ENCODE measurements at places on chromosomes 2 and 18.
A peak's percentile ranks its signal among the peaks of the same experiment; 100 is the strongest.

GRCh38 chr2:59887366-59887765, 666.1 kb downstream of the BCL11A start:
- DNase-seq = no peak

DNA sequence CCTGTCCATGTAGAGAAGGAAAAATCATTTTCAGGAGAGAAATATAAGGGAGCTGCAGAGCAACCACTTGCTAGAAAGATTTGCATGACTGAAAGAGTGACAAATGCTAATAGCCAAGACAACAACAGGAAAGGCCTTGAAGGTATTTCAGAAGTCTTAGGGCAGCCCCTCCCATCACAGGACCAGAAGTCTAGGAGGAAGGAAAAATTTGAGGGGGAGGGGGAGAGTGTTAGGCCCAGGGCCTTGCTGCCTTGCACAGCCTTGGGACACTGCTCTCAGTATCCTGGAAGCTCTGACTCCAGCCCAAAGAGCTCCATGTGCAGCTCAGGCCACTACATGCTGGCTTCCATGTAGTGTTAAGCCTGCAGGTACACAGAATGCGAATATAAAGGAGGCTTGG, 266.9 kb downstream of the GLI2 start:
- DNase-seq = no peak

DNA sequence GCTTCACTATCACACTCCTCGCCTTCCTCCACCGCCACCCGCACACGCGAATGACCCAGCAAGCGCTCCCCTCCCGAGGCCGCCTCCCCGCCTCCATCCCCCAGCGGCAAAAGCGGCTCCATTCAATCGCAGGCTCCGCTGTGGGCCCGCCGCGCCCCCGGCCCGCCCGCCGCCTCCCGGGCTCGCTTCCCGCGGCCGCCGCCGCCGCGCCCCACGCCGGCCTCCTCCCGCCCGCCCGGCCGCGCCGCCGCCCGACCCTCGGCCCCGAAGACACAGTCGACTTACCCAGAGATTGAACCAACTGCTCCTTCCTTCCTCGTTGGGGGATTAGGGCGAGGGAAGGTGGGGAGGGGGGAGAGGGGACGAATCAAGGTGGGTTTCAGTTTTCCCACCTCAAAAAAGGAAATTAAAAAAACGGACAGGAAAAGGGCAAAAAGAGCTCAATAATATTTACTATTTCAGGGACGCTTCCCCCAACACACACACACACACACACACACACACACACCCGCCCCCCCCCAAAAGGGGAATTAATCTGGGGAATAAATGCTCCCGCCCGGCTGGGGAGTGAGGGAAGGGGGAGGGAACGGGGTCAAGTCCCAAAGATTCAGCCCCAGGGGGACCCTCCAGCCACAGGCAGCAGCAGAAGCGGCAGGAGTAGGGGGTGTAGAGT, 743 bp downstream of the XPO1 start:
- peak; percentile 10 for DNase-seq

GRCh38 chr2:84849271-84849952, 31.5 kb downstream of the TRABD2A start:
- DNase-seq = no peak

DNA sequence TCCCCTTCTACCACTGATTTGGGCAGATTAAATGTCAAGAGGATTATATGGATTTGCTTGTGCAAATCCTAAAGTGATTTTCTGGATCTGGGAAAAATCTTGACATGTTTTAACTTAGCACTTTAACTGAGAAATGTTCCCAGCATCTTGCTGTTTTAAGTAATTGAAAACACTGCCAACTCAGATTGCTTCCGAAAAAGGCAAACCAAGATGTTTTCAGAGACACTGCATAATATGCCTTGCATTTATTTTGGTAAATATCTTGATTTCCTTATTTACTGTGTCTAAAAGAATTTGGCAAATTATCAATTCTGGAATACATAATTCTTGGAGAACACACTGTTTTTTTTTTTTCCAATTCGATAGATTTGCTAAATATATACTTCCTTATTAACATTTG, 385.0 kb upstream of the FAM98A start:
- DNase-seq = no peak

DNA sequence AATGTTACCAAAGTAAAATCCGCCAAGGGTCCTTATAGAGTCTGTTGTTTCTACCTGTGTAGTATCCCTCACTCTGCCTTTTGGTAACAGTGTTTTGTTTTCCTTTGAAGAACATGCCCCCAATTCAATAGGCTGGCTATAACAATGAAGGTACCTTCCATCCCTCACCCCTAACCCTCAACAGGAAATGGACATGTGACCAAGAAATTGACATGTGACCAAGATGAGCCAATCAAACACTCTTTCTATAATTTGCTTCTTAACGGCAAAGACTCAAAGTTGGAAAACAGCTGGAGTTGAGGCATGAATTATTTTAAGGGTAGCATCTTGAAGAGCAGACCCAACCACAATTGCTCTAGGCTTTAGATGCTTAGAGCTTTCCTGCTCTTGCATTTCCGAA, 5.4 kb upstream of the MREG start:
- no peak for DNase-seq

DNA sequence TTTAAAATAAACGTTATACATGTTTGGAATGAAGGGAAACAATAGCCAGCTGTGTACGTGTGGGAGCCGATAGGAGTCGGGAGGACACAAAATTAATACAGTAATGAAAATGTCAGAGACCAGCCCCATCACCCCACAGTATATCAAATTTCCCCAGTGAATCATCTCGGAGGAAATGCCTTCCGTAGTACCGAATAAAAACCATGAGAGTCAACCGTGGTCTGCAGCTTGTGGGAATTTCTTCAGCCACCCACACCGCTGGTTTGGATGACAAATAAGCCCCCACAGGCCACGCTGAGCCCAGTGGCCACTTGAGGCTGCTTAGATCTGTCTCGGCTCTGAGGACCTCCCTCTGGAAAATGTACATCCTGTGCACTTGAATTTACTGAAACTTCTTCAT, 133.7 kb downstream of the COL6A3 start:
- DNase-seq = no peak

DNA sequence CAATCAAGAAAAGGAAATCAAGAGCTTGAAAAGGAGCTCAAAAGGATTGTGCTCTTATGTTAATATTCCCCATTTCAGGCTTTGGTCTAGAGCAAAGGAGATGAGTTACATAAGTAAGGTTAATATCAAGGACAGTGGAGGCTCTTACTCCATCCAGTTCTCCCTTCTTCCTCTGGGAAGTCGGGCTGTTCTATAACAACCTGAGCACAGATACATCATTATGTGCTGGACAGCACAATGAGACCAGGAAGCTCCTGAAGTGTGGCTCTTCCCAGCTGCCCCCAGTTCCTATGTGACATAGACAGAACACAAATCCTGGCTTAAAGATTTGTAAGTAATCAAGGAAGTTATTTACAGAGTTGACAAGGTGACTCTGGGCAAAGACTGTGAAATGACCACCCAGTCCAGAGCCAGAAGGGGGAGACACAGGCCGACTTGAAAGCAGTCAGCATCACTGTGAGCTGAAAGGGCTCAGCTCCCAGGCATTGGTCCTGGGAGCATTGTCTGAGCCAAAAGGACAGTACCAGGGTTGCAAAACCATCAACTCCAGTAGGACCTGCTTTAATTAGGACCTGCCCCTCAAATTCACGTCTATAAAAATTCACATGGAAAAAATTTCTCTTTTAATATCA, 917.6 kb upstream of the ACVR2A start:
- no peak for DNase-seq

GRCh38 chr2:224847381-224847780, 131.2 kb upstream of the CCDC195 start:
- DNase-seq = no peak

GRCh38 chr2:160747501-160748170, 254.0 kb upstream of the RBMS1 start:
- DNase-seq = no peak

GRCh38 chr18:73479477-73479876, 611.7 kb upstream of the NETO1 start:
- no peak for DNase-seq

- no peak for DNase-seq
Observed at GRCh38 chr2:70756128-70756527, 11.9 kb downstream of the ADD2 start.

DNA sequence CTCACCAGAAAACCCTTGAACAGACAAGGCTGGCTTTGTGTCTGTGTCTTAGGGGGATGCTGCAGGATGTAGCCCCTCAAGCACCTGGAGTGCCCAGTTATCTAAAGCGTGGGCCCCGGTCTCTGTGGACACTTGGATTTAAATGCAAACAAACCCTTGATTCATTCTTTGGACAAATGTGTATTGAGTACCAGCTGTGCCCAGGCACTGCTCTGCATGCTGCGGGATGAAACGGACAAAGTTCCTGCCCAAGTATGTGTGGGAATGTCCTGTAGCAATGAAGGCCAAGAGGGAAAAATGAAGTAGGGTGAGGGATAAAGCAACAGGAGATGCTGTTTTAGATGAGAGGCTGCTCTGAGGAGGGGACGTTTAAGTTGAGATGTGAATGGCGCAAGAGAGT, 53.9 kb downstream of the BOLA3 start:
- no peak for DNase-seq
